ENCODE measurements at places on chromosomes 5 and 9.
A peak's percentile ranks its signal among the peaks of the same experiment; 100 is the strongest.

DNA sequence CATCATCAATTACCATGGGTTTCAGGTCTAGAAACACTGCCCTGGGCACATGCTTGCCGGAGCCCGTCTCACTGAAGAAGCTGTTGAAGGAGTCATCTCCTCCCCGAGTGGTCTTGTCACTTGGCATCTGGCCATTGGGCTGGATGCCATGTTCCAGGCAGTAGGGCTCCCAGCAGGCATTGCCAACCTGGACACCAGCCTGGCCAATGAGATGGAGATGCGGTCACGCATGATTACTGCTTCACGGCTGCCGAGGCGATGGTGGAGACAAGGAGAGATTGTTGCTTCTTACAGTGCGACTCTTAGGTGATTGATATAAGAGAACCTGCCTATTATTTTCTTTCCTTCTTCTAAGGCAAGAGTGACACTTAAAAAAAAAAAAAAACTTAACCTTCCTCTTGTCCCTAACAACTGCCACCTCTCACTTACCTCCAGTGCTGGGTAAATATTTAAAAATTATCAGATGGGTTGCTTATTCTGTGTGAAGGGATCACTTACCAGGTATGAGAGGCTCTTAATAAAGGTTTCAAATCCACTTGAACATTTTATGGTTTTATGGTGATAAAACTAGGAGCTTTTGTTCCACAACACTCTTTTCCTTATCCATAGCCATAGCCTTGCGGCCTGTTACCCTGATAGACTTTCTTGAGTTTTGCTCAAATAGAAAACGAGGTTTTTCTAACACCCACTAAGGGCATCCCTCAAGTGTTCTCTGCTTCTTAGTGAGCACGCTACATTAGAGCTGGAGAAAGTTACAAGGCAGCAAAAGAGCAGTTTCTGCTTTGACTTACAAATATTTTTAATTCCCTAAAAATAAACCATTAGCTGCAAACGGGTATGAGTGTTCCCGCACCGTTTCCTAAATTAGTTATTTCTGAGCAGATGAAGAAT, 41.2 kb downstream of the NIM1K start:
- DNase-seq: no peak

- no peak for DNase-seq
Observed at GRCh38 chr9:93500571-93501298, 47.4 kb upstream of the FAM120AOS start.

GRCh38 chr5:169286572-169287300, 14.2 kb downstream of the SLIT3 start:
- DNase-seq: no peak

GRCh38 chr5:102922111-102922720, 167.1 kb downstream of the PAM start:
- DNase-seq: no peak

DNA sequence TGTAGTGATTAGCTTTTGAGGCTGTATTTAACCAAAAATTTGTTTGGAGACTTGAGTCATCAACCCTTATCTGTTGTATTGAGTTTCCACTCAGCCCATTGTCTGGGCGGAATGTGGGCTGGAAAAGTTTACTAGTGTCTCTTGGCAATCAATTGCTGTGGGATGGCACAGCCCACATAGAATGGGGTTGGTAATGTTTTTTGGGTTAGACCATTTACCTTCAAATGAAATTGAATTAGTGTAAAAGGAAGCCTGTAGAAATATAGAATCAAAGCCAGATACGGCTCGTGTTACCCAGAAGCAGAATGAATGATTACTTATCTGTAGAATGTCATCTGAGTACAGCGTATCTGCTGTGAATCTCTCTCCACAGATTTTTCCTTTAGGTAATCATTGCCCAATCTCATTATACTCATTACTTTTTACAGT, 142.9 kb downstream of the AOPEP start:
- DNase-seq: no peak

GRCh38 chr9:34125681-34126206, 754 bp downstream of the DCAF12 start:
- DNase-seq: no peak

DNA sequence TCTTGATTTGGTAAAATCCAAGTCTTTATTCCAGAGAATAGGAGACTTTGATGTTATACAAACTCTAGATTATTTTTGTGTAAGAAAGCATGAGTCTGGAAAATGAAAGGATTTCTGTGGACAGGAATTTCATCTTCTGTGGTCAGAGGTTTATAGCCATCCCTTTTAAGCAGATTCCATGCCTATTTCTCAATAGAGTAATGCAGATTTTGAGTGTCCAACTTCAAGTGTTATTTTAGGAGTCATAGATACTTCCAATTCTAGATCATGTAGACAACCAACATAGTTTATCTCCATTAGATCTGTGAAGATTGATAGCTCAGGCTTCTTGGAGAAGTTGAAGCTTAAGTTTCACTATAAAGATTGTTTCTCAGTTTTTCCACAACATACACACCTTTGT, 379.7 kb downstream of the PSAT1 start:
- DNase-seq: no peak

- no peak for DNase-seq
Observed at GRCh38 chr9:109683521-109683920, 96.5 kb upstream of the PALM2AKAP2 start.

- no peak for DNase-seq
Observed at GRCh38 chr5:98934546-98934945, 5.7 kb upstream of the CHD1 start.

DNA sequence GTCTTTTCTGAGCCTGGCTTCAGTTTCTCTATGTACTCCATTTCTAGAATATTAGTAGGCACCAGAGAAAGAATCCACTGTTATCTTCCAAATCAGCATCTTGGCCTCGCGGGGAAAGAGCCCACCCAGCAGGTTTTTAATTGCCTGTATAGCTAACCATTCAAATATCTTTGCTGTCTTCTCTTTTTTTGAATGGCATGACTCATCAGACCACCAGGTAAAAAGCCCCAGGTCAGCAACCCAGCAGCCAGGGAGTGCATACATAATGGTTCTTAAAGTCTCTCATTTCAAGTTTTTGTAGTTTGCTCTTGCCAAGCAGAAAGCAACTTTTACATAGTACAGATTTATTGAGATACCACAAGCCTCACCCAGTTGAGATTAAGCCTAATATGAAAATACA, 50.7 kb downstream of the TMEM167A start:
- DNase-seq: no peak

DNA sequence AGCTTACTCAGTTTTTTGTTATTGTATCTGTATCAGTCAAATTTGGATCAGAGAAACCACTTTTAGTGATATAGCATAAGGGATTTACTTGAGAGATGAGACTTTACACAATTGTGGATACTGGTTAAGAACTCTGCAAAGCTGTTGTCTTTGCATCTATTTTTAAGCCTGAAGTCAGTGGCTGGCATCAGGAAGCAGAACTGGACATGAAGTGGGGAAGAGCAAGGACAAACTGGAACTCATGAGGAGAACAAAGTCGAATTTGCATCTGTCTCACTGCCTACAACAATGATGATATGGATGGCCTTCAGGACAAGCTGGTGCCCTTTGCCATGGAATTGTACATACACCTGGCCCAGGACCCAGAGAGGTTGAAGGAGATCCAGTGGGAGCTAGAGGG, 15.8 kb upstream of the MYORG start:
- DNase-seq: no peak

DNA sequence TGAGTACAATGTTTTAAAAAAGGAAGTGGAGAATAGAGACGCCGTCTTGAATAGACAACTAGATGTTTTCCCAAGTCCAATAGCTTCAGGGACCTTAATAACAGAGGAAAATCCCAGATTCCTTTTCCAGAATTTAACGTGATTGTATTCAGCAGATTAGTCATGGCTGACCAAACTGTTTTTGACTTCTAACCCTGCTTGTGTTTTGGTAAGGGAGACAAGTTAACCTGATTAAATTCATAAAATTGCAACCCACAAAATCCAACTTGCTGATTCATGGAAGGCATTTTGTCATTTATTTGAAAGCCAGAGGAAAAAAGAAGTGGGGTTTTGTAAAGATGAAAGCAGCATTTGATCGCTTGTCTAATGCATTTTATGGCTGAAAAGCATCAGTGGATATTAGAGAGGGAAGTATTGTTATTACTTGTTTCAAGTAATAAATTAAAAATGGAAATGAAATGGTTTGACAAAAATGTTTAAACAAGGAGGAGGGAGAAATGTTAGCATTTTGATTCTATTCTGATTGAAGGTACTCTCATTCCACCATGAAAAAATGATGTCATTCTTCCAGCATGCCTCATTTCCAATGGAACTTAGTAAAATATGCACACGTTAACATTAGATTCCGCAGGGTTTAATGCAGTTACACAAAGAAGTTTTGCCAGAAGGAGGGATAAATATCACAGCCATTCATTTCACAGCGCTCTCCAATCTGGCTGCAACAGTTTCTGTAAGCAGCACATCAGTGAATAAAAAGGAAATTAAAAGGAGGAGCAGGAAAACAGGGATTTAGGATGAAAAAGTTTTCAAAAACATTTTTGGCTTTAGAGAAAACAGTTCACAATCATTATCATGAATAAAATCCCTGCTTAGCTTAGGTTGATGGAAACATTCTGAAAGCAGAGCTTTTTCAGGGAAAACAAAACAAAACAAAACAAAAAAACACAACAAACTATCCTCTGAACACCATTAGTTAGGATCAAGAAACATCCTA, 314.7 kb downstream of the PRR16 start:
- no peak for DNase-seq

GRCh38 chr5:129664336-129664937, 83.5 kb upstream of the MINAR2 start:
- DNase-seq: peak; percentile 37

GRCh38 chr9:122209451-122209850, 19.3 kb downstream of the LHX6 start:
- no peak for DNase-seq

All from CD4-positive, alpha-beta memory T cell (primary cell).